ENCODE measurements at places on chromosomes 13 and 19.
A peak's percentile ranks its signal among the peaks of the same experiment; 100 is the strongest.

DNA sequence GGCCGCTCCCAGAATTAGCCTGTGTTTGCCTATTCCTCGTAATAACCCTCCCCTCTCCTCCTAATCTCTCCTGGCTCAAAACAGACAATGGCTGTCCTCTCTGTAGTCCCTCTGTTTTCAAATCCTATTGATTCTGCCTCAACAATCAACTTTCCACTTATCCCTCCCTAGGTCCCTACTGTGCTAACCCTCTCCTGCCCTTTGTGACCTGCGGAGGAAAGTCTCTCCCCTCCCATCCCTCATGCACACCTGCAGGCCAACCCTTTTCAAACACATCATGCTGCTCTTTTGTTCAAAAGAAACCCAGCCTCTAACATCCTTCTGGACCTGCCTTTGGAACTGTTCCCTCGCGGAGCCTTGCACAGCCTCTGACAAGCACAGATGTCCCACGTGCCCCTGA, 37.3 kb downstream of the CILP2 start:
- no peak for DNase-seq

GRCh38 chr19:15371786-15372380, 7.7 kb downstream of the AKAP8 start:
- no peak for DNase-seq

DNA sequence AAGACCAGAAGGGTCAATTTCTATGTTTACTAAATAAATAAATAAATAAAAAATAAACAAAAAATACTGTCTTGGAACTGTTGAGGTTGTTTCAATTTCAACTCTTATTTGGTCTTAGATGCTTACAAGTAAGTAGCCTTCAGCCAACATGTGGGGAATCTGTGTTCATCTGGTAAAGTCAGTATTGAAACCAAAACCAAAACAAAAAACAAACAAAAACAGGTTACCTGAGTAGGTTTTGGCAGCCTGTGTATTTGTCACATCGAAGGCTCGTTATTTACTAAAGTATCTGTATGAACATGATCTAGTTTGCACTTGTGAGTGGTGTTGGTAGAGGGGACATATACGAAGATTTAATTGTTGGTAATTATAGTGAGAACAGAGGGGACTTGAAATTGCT, 471.5 kb downstream of the SLITRK5 start:
- DNase-seq = no peak

DNA sequence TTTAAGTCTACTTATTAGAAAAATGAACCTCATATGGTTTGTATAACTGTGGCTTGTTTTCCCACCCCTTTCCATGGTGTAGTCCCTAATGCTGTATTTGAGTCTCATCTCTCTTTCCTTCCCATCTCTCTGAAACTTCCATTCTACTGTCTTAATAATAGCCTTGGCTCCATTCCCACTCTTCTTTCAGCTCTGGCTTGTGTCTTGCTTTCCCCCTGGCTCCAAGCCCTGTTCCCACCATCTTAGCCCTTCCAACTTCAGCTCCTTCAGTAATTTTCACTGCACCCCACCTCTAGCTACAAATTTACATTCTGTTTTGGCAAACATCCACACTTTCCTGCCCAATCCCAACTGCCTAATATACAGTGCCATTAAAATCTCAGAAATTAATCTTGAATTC, 137.5 kb downstream of the SLITRK6 start:
- DNase-seq = no peak

DNA sequence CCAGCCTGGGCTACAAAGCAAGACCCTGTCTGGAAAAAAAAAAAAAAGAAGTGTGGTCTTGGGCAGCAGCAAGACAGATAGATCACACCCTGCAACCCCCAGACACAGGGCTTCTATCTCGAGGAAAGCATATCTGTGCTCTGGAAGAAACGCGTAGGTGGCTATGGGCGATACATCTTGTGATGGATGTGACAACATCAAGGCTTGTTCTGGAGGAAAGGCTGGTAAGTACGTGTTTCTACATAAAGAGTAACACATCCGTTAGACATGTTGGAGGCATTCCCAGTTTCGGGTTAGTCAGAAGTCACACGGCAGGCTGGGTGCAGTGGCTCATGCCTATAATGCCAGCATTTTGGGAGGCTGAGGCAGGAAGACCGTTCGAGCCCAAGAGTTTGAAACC, 6.6 kb upstream of the DHDH start:
- DNase-seq = peak; percentile 100

DNA sequence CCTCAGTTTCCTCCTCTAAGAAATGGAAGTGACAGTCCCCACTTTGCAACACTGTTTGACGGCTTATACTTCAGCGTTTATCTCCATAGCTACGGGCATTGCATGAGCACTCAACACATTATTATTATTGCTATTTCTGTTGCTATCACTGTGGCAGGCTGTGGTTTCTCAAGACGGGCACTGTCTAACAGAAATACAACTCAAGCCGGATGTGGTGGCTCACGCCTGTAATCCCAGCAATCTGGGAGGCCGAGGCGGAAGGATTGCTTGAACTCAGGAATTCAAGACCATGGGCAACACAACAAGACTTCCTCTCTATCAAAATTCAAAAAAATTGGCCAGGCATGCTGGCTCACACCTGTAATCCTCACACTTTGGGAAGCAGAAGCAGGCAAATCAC, 4.9 kb upstream of the ZSWIM4 start:
- no peak for DNase-seq
